ENCODE measurements at places on chromosomes 5 and 9.

DNA sequence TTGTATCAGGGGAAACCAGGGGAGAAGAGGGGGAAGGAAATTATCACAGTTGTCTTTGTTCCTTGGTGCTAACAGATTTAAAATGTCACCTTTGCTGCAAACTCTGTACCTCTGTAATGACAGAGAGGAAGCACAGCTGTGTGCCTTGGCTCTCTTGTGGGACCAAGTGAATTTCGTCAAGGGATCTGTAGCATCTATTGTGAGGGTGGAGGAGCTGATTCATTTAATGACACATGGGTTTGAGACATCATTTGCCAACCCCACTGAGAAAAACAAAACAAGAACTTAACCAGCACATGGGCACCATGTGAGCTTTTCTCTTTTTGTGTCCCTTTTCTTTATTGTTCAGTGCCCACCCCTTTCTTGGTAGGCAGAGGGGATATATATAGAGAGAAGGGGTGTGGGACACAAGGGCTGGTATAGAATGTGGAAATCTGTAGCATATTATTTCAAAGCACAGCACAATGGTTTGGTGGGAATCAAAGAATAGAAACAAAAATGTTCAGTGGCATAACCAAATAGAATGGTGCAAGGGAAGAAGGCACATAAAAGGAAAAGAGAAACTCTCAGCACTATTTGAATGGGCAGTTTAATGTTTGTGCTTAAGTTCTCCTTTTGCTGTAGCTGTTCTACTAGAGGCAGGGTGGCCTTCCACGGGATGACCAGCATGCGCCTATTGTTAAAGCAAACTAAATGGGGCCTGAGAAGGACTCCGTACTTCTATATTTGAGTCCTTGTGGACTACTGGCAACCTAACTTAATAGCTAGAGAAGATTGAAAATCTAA is 63.3 kb downstream of the LIX1 start:
- no peak for DNase-seq

GRCh38 chr5:80275347-80275746 is 19.5 kb upstream of the SERINC5 start:
- no peak for DNase-seq

DNA sequence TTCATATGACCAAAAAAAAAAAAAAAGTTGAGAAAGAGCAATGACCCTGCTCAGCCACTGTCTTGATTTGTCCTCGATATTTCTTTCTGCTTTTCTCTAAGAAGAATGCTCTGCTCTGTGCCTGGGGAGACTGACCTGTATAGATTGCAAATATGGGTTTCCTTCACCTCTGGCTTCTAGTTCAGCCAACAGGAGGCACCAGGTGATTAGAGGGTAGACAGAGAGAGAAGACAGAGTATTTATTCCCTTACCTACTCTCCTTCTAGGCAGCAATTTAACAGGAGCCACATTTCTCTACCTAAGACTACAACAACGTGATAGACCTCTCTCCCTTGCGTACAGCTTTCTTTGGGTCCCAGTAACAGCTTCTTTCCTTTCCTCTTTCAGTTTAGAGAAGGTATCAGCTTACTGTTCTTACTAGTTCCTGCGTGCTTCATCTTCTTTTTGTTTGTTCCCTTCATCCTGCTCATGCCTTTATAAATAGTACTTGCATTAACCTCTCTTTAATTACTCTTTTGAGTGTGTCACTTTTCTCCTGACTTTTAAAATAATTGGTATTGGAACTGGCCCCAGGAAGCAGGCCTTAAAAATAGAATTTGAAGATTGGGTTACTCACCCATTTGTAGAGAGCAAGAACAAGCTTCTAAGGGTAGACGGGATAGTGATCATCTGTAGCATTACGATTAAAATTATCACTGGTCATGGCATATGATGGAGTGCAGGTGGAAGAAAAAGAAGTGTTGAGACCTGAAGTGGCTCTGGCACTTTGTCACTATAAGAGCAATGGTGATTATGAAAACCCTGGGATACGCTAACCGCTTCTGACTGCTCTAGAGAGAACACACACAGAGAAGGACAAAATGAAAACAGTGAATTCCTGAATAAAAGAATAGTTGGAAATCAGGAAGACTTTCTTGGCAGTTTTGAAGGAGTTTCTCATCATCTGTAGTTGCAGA is 161.2 kb upstream of the FSTL4 start:
- DNase-seq, result no peak

DNA sequence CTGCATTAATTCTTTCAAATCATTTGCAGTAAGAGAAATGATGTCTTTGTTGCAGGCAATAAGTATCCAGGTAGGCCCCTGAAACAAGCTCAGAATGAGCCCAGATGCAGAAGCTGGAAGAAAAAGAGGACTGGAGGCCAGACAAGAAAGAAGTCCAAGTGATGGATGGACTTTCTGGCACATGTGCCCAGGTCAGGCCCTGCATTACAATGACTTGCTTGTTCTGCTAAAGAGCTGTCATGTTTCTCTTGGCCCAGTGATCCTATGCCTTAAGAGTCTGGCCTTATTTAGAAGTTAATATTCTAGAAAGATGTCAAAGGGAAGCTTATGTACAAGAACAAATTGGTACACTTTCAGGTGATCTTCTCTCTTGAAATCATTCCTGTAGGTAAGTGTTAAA is 64.8 kb downstream of the DPYSL3 start:
- no peak for DNase-seq

DNA sequence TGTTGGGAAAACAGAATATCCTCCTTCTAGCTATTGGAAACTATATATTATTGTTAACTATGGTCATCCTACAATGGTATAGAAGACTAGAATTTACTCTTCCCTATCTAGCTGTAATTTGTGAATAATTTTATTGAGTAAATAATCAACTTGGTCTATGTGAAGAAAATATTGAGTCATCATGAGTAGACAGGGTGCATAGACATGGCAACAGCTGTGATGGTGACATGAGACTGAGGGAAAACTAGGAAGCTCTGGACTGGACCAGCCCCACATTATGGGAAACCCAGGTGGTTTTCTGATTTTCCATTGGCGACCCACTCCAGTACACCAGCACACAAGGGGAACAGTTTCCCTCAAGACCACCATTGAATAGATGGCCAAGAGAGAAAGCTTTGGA is 95.0 kb downstream of the APBA1 start:
- DNase-seq, result no peak

DNA sequence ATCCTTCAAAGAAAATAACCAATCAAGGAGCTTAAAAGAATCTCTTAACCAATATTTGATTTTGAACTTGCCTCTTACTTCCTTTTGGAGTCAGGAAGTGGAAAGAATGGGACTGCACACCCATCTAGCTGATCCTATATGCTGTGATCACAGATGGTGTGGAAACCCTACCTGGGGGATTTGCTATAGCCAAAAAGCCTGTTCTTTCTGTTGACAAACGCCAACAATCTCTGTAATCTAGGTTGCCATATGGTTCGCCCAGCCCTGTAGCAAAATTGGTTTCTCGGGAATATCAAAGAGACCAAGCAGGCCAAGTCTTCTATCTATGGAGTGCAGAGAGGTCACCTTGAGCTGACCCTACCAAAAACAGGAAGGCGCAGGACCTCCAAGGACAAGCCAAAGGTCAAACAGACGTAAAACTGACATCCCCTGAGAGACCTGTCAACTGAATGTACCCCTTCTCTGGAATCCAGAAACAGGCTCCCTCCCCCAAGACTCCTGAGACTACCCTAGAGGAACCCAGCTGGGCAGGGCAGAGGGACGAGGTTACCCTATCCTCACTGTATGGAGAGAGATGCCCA is 19.4 kb downstream of the NRG2 start:
- no peak for DNase-seq

DNA sequence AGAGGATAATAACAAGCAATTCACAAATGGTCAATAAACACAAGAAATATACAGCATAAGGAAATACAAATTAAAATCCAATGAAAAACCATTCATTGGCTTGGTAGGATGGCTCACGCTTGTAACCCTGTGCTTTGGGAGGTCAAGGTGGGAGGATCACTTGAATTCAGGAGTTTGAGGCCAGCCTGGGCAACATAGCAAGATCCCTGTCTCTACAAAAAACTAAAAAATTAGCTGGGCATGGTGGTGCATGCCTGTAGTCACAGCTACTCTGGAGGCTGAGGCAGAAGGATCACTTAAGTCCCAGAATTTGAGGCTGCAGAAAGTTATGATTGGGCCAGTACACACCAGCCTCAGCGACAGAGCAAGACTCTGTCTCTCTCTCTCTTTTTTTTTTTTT is 20.9 kb upstream of the UBAP1 start:
- DNase-seq, result no peak

DNA sequence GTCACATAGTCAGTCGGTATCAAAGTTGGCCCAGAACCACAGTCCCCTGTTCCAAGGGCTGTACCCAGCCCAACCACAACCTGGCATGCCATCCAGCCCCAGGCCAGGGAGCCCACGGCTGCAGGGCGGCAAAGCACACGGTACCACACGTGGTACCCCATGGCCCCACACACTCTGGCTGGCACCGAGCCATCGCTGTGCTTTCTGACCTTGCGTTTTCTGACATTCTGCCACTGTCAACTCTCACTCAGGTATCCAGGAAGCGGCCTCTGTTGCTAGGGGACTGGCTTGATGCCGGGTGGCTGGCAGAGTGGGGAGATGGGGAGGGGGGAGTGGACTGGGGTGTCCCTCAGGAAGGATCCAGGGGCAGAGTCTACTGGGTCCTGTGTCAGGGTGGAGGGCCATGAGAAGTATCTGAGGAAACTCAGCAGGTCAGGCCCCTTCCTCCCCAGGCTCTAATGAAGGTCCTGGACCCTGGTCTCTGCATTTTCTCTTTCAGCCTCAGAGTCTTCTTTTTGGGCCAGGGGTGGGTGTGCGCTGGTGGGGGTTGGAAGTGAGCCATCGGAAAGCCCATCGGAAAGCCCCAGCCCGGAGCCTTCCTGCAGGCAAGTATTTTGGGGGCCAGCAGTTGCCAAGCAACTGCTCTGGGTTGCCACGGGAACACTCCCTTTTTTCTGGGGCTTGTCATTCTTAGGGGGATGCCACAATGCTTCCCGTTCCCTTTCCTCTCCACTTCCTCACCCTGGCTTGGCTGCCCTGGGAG is 21.0 kb upstream of the RALGDS start:
- no peak for DNase-seq

- peak; percentile 7 for DNase-seq
These were observed 19.7 kb downstream of the C6 start for GRCh38 chr5:41193456-41194205.

- DNase-seq, result no peak
These were observed 41.3 kb downstream of the JADE2 start for GRCh38 chr5:134566741-134567221.

DNA sequence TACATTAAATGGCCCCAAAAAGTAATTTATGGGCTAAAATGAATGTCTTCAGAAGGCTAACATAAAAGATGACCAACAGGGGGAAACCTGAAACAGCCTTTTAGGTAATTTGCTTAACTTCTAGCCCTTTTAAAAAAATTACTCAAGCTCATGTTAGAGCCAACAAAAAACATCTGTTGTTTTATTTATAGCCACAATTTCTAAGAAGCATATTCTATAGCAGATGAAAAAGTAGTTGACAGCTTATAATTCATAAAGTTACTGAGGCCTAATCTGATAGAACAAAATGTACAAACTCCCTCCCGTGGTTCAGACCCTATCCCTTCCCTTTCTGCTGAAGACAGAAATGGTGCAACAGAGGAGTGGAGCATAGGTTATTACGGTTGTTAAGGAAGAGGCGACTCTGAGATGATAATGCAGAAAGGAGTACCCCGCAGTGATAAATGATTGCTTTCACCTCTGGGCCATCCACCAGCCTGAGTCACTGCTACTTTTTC is 46.1 kb downstream of the PIK3R1 start:
- DNase-seq, result no peak

DNA sequence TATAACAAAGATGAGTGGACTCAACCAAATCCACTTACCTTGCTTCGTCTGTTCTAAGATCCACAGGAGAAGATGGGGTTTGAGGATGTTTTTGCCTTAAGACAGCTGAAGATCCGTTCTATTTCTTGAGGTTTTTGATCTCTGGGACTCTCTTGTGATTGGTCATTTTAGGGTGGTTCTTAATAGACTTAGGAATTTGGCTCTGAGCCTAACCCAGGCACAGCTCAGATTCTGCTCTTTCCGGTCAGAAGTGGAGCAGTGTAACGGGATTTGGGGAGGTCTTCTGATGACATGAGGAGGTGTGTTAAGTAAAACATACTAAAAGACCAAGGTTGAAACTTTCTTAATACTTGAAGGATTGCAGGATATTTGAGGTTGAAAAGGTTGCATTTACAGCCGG is 166.9 kb downstream of the DMRT2 start:
- no peak for DNase-seq

GRCh38 chr9:115411516-115411915 is 293.6 kb upstream of the TNC start:
- no peak for DNase-seq

- no peak for DNase-seq
These were observed 126.7 kb downstream of the SNX18 start for GRCh38 chr5:54644226-54644625.

DNA sequence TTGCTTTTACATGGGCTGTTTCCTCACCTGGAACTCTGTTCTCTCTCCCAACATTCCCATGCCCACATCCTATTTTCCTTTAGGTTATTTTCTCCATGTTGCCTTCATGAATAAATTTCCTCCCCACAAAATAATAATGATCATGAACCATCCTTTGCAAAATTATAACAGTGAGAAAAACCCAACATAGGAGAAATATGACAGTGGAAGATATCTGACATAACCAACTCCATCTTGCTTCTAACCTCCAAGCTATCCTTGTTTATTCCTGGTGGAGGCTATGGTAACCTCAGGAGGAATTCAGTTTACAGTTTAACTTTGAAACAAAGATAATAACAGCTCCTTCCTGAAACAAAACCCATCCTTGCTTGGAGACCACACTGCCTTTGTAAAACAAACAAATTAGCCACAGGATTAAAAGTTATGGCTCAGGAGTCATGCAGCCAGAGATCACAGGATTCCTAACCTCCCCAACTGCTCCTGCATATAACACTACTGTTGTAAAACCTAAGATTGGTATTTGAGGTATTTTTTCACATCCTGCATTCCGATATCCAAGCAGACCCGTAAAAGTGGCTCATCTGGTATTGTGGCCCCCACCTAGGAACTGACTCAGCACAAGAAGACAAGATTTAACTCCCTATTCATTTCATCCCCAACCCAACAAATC is 212.4 kb downstream of the TRIM32 start:
- DNase-seq, result no peak

- DNase-seq, result no peak
These were observed 685.1 kb upstream of the DMAC1 start for GRCh38 chr9:8484597-8485191.

DNA sequence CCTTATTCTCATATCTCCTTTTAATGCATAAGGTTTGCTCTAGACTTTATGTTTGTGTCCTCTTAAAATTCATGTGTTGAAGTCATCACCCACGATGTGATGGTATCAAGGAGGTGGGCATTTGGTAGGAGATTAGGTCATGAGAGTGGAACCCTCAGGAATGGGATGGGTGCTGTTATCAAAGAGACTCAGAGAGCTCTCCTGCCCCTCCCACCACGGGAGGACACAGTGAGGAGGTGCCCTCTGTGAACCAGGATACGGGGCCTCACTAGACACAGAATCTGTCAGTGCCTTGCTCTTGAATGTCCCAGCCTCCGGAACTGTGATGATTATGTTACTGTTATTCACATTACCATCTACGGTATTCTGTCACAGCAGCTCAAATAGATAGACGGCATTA is 359.0 kb downstream of the IRX1 start:
- no peak for DNase-seq
